ENCODE measurements at places on chromosomes 6 and 20.

DNA sequence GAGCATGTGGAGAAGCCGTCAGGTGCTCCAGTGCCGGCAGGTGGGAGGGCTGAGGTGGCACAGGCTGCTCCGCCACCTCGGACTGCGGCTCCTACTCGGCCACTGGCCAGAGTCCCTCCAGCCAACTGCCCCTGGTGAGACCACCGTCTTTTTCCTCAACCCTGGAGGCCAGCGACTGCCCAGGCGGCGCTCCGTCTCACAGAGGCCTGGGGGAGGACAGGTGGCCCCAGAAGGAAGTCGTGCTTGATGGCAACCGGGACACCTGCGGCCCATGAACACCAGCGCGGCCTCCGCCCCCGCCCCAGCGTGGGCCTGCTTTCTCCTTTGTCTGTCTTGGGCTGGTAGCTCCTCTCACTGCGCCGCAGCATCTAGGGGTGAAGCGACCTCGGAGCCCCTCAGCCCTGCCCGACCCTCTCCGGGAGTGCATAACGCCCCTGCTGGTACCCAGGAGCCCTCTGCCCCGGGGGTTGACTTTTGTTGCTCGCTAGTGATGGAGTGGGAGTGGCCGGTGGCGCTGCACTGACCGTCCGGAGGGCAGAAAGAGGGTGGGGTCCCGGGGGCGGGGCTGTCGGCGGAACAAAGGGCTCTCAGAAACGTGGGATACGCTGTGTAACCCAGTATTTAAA lies 706 bp upstream of the TUBB2B start:
- DNase-seq = peak; percentile 69

- DNase-seq = peak; percentile 42
Observed at GRCh38 chr6:81753711-81754577, 1.5 kb upstream of the TENT5A start.

DNA sequence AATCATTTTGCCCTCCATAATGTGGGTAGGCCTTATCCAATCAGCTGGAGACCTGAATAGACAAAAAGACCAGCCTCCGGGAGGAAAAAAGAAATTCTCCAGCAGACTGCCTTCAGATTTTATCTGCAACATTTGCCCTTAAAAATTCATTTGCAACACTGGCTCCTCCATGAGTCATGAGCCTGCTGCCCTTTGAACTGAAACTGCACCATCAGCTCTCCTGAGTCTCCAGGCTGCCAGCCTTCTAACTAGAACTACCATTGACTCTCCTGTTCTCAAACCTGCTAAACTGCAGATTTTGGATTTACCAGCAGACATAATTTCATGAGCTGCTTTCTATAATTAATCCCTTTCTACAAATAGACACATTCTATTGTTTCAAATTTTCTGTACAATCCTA lies 223.9 kb upstream of the THEMIS start:
- no peak for DNase-seq

GRCh38 chr20:39897781-39898466 lies 791.1 kb downstream of the MAFB start:
- no peak for DNase-seq

Measured in NCI-H510A (cell line).